ENCODE measurements at places on chromosomes 1 and 21.

GRCh38 chr1:180970333-180971079 lies 52.2 kb downstream of the STX6 start:
- DNase-seq, result no peak

DNA sequence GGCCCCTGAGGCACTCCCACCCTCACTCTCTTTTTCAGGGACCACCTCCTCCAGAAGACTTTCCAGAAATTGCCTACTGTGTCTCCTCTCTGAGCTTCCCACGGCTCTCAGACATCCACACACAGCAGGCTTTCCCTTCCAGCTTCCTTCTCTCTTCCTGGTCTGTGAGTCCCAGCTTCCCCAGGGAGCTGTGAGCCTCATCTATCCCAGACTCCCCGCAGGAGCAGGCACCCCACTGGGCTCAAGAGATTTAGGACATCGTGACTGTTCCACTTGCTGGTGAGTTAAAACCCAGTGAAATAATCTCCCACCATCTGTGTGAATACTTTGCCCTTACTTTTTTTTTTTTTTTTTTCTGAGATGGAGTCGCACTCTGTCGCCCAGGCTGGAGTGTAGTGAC lies 22.0 kb upstream of the PRELP start:
- no peak for DNase-seq

DNA sequence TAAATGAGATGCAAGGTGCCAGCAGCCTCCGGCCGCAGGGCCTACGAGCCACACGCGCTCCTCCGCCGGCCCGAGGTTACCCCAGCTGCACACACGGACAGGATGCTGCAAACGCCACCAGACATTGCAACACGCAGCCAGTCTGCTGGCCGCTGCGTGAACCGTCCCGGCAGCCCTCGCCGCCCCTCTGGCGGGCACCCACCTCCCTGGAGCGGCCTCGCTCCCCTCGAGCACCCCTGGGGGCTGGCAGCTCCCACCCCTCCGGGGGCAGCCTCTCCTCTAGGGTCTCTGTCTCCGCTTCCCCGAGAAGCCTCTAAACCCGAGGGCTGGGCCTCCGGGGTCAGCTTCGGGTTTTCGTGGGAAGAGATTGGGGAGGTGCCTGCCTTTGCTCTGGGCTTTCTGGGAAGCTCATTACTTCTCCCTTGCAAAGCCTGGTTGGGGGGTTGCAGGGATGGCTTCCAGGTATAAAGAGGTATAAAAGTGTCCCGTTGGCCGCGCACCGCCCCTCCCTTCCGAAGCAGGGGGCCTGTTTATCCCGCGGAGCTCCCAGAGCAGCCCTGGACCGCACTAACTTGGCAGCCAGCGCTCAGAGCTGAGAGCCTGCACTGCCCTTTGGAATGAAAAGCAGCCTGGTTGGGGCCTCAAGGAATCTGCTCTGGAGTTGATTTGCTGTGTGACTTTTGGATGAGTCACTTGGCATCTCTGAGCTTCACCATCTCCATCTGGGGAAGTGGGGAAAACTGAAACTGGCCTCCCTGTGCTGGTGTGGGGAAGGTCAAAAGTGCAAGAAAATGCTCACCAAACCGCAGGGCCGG lies 21.8 kb downstream of the DHRS3 start:
- DNase-seq, result no peak

GRCh38 chr1:48077795-48078222 lies 80.6 kb upstream of the TRABD2B start:
- DNase-seq, result no peak

DNA sequence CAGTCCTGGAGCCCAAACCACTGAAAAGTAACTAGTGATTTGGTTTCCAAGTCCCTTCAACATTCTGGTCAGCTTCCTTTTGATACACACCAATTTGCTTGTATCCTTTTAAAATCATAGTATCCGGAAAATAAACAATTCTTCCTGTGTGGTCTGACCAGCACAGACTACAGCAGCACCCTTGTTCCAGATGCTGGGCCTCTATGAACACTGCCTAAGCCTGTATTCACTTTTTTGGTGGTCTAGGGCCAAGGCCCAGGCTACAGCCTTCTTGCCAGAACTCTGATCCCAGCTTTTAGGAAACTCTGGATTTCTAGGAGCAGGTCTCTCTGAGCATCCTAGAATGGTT lies 801 bp upstream of the DDAH1 start:
- DNase-seq, result no peak

DNA sequence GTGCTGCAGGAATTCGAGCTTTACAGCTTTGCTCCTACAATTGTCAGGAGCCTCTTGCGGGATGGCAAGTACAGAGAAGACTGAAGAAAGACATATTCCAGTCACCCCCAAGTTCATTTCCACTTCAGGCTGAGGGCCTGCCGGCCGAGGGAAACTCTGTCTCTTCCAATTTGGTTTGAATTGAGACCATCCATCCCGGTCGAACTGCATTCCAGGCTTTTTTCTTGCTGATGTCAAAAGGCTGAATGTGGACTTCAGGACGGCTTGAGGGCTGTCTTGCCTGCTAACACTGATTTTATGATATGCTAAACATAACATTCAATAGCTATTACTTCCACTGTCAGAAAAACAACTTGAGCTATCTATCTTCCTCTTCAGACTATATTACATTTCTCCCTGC lies 79.8 kb upstream of the PLXNA2 start:
- DNase-seq, result no peak

DNA sequence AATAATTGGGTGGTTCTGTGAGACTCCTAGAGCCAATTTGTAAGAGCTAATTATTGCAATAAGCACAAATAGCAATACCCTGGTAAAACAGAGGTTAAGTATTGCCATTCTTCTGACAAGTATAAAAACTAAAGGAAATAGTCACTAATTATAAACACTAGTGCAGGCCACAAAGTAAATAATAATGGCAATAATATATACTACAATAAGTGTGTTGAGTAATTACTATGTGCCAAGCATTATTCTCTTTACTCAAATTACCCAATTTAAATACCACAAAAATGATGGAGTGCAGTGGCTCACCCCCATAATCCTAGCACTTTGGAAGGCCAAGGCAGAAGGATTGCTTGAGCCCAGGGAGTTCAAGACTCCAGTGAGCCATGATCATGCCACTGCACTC lies 15.3 kb downstream of the ZMYM6 start:
- DNase-seq, result no peak

All from cerebellar cortex (tissue), 1 donor.